ENCODE measurements at places on chromosomes 1 and 21.

- no peak for DNase-seq
Measured at GRCh38 chr1:202807926-202808757, at the start of gene KDM5B. Gene KDM5B, minus strand, starts transcription at chr1:202808421. Its CDS starts 116 bp downstream, at chr1:202808305.

- peak; percentile 36 for DNase-seq
Measured at GRCh38 chr1:62082456-62083363, 111.9 kb upstream of the L1TD1 start.

DNA sequence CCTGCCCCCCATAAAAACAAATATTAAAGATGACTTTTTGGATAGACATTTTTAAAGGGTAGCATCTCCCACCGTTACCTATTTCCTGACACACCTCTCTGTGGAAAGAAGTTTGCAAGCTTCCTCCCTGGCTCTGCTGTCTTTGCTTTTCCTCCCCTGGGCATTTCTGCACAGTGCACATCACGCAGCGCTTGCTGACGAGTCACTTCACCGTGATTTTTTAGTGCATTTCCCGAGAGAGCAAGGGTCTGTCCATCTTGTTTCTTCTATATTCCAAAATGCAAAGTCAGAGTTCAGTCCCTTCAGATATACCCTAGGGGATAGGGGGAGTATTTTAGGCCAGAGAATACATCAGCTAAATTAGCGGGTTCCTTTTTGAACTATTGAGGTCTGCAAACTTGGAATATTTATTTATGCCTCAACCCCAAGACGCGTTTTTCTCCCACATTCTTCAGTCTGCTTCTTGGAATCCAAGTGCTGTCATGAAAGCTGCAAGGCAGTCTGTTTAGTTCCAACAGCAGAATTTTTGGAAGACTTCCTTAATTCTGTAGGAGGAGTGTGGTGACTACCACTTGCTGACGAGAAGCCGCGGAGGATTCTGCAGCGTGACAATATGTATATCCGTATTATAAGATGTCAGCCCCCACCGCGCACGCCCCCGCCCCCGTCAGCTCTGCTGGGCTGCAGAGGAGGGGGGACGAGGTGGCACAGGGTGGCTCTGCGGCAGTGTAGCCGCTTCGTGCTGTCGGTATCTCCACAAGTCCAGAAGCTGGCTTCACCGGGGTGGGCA, 22.4 kb downstream of the SMYD2 start:
- DNase-seq, result no peak

GRCh38 chr1:182555493-182555892, 33.6 kb downstream of the RNASEL start:
- no peak for DNase-seq

DNA sequence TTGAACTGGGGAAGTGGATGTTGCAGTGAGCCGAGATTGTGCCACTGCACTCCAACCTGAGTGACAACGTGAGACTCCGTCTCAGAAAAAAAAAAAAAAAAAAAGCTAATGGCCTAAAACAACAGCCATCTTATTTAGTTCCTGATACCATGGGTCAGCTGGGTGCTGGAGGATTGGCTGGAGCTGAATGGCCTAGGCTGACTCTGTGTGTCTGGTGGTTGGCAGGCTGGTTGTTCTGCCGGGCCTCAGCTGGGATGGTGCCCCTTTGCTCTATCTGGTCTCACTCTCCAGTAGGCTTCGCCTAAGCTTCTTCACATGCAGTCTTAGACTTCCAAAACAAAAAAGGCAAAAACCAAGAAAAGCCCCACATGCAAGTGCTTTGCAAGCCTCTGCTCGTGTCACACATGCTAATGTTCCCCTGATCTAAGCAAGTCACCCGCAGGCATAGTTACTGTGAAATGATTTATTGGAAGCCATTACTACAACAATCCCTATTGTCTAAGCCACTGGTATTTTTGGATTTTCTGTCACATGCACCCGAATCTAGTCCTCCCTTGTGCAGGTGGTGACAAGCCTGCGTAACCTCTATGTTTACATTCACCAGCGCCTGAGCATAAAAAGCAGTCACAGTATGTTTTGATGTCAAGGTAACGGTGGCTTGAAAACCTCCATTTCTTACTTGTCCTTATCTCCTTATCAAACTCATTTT, 39.6 kb upstream of the KANK4 start:
- no peak for DNase-seq

- DNase-seq, result no peak
Measured at GRCh38 chr1:158932171-158932570, 819 bp downstream of the PYHIN1 start.

DNA sequence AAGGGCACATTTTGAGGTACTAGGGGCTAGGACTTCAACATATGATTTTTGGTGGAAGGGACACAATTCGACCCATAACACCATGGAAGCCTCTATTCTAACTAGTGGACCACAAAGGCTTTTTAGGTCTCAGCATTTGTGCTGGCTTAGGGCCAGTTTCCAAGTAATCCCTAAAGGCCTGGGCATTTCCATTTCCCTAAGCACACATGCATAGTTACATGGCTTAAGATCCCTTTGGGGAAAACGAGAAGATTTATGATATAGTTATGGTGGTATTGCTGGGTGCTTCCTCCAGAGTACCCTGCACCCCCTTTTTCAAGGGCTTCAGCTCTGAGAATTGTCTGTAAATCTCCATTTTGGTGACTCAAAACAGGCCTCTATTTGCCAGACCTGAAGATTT, 28.2 kb upstream of the TMEM54 start:
- DNase-seq, result no peak

GRCh38 chr1:40627987-40628902, 37.2 kb downstream of the RIMS3 start:
- no peak for DNase-seq

DNA sequence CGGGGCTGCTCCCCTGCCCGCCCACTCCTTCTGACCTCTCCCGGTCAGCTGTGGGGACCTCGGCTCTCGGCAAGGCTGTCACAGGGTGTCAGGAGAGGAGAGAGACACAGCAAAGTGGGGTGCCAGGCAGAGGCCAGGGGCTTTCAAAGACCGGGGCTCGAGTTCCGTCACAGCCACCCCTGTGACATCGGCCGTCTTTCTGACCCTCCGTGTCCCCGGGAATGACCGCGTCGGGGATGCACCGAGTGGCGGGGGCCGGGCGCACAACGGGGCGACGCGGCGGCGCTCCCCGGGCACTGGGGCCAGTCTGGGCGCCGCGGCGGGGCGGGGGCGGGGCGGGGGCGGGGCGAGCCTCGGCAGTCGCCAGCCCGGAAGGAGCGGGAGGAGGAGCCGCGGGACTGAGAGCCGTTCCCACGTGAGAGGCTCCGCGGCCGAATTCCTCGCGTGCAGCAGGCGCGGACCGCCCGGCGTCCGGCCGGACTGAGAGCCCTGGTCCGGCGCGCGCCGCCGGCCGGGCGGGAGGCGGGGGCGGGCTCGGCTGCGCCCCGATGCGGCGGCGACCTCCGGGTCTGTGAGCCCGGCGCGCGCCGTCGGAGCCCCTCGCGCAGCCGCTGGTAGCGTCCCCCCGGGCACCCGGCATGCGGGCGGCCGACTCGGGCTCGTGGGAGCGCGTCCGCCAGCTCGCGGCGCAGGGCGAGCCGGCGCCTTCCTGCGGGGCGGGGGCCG, 229.7 kb upstream of the TMEM51 start:
- DNase-seq, result no peak

DNA sequence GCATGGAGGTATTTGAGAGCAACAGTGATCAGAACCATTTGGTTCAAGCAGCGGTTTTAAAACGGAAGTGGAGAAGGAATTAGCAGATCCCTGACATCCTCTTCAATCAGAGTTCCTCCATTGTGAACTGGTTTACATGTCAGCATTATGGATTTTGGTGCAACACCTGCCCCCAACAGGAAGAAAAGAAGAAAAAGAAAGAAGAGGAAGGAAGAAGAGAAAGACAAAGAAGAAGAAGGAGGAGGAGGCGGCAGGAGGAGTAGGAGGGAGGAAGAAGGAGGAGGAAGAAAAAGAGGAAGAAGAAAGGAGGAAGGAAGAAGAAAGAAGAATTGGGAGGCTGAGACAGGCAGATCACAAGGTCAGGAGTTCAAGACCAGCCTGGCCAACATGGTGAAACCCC, 17.4 kb downstream of the NDUFS5 start:
- no peak for DNase-seq

- DNase-seq, result no peak
Measured at GRCh38 chr1:114227059-114227458, 73.4 kb upstream of the SYT6 start.

DNA sequence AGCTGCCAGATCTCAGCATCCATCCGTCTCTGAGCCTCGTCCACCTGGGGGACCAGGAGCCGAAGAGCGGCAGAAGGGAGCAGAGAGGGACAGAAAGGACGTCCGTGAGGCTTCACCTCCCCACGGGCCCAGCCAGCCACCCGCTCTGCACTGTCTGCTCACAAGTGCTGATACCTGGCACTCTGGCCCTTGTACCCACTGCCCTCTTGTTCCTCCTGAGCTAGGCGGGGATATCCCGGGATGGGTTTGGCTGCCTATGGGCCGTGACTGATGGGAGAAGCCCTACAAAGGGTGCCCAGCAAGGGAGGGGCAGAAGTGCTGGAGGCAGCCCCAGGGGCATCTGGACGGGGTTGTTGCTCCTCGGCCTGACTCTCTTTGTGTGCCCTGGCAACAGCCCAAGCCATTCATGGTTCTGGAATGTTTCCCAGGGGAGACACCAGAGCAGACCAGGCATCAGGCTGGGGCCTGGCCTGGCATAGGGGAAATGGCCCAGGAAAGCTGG, 57.6 kb downstream of the LDLRAD2 start:
- peak; percentile 38 for DNase-seq

- no peak for DNase-seq
Measured at GRCh38 chr1:78743626-78744025, 94.0 kb downstream of the IFI44 start.

DNA sequence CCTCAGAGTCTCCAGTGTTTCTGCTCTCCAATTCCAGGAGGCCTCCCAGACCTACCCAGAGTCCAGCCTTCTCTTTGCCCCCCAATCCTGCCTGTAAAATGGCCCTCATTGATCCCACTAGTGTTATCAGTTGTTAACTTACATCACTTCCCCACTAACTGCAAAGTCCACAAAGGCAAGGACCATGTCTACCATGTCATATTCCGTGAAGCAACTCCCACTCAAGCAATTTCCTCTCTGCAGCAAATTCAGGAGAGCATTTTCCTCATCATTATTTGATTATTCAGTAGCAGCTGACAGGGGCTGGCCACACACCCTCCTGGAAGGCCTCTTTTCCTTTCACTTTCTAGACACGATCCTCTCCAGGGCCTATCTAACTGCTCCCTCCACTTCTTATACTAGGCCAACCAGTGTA, 153.5 kb downstream of the RERE start:
- DNase-seq, result no peak
